ENCODE measurements at places on chromosomes 5 and 9. TPM values are rescaled to one million over a fixed set of nuclear protein-coding genes. Genes with fewer than 3 reads are reported as not detected.

Gene TMEM215
- not detected for total RNA-seq

Gene SURF4
- 181 TPM for total RNA-seq

Gene ELOVL7
- 11.6 TPM for total RNA-seq

Gene PIP5K1B
- 9.6 TPM for total RNA-seq

Gene SPATA31A3
- total RNA-seq: not detected

Gene LCN9
- total RNA-seq: not detected

Gene SV2C
- total RNA-seq: not detected

Gene WNT8A
- not detected for total RNA-seq

Gene NEURL1B
- 0.04 TPM for total RNA-seq

Gene SPINK7
- not detected for total RNA-seq

Gene LNPEP
- 20.3 TPM for total RNA-seq

Gene G3BP1
- total RNA-seq: 264 TPM

Gene ZNF454
- not detected for total RNA-seq

Gene FOXD4L6
- not detected for total RNA-seq

Gene ZNF300
- 8.1 TPM for total RNA-seq

Gene FAM163B
- total RNA-seq: not detected

Gene ADAMTS19
- total RNA-seq: not detected

Gene ZBED3
- total RNA-seq: not detected

Gene TPRN
- 31.9 TPM for total RNA-seq

Gene RAD23B
- 134 TPM for total RNA-seq

Gene NDUFAF2
- total RNA-seq: 56.0 TPM

Gene C8G
- 5.9 TPM for total RNA-seq

Gene ALDH1A1
- total RNA-seq: 24.4 TPM

Gene PCDHGA12
- total RNA-seq: 0.13 TPM

Gene PRDM9
- 0.47 TPM for total RNA-seq

Gene RANBP3L
- not detected for total RNA-seq

Gene HSPB3
- 4.1 TPM for total RNA-seq

Gene STK32A
- not detected for total RNA-seq

Gene GNAQ
- total RNA-seq: 23.7 TPM

Gene PCDHA1
- total RNA-seq: not detected

Gene SLC6A19
- 1.6 TPM for total RNA-seq

Data from K562 (cell line).